ENCODE measurements at places on chromosomes 3 and 15.

GRCh38 chr15:60135961-60136360, 131.8 kb downstream of the FOXB1 start:
- H3K4me1 ChIP-seq: no peaks in the 10 kb centered on the region
- peaks cover 20% of the 10 kb centered on the region for H3K27me3 ChIP-seq
- no peaks in the 10 kb centered on the region for H3K36me3 ChIP-seq
- no peak overlapping the region for H3K4me3 ChIP-seq

DNA sequence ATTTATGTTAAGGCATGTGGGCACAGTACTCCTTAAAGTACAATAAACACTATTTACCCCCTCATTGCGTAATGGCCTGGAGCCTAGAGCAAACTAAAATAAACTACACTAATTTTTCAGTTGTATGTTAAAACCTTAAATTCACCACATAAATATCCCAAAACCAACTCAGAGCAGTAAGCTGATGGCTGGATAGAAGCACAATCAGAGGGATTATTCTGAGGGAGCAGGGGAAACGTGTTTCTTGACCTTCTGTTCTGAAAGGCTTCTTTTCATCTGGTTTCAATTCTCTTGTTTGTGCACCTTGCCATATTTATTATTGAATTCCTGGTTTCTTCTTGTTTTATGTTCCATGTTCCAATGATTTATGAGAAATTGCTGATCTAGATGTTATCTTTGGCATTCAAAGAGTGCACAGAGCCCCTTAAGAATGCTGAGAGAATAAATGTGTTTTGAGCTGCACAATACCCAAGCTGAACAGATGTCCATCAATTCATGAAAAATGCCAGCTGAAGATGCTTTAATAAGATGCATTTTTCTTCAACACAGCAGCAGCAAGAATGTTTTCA, 29.6 kb downstream of the RPL22L1 start:
- H3K4me1 ChIP-seq: no peaks in the 10 kb centered on the region
- no peak for DNase-seq
- H3K27ac ChIP-seq: no peak overlapping the region
- no peak overlapping the region for H3K4me3 ChIP-seq
- no peaks in the 10 kb centered on the region for H3K27me3 ChIP-seq
- H3K36me3 ChIP-seq: no peaks in the 10 kb centered on the region

GRCh38 chr3:74267131-74267530, 347.3 kb downstream of the CNTN3 start:
- H3K4me1 ChIP-seq: no peaks in the 10 kb centered on the region
- H3K4me3 ChIP-seq: no peak overlapping the region
- H3K27ac ChIP-seq: no peak overlapping the region
- no peaks in the 10 kb centered on the region for H3K27me3 ChIP-seq

DNA sequence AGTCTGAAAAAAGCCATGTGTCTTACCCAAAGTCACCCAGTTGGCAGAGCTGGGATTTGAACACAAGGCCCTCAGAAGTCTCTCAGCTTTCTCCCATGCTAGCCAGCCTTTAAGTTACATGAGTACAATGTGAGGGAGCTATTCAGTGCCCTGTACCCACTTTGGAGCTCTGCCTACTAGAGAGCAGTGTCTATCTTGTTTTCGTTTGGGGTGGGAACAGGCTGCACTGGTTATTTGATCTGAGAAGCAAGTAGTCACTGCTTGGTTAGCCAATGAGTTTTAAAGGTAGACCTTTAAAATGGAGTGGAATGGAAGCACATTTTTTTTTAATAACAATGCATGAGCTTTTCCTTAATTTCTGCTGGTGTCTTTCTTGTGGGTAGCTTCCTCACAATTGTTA, 231.1 kb upstream of the BHLHE40 start:
- H3K36me3 ChIP-seq: no peaks in the 10 kb centered on the region
- H3K27ac ChIP-seq: no peak overlapping the region
- no peak overlapping the region for H3K4me3 ChIP-seq
- H3K27me3 ChIP-seq: no peaks in the 10 kb centered on the region
- no peak for DNase-seq

DNA sequence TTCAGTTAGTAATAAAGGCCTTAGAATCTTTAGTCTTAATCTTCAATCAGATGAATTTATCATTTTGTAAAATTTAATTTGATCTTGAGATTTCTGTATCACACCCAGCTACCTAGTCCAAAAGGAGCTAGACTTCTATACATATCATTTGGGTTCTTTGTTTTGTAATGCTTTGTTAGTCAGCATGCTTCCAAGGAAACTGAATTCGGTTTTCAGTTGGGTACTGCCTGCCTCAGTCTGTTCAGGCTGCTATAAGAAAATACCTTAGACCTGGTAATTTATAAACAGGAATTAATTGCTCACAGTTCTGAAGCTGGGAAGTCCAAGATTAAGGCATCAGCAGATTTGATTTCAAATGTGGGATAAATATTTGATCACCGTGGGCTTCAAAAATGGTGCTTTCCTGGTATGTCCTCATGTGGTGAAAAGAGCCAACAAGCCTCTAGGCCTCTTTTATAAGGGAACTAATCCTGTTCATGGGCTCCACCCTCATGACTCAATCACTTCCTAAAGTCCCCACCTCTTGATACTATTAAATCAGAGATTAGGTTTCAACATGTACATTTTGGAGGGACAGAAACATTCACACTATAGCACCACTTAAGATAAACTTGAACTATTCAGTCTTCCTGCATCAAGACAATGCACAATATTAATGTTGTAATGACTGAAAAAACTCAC, 800.7 kb downstream of the NAALADL2 start:
- no peak overlapping the region for H3K4me3 ChIP-seq
- DNase-seq: peak; percentile 52
- no peaks in the 10 kb centered on the region for H3K36me3 ChIP-seq
- H3K4me1 ChIP-seq: peaks cover 8% of the 10 kb centered on the region
- H3K27me3 ChIP-seq: no peaks in the 10 kb centered on the region

GRCh38 chr15:42605796-42606195, 30.4 kb downstream of the STARD9 start:
- H3K36me3 ChIP-seq: no peaks in the 10 kb centered on the region
- no peak overlapping the region for H3K27ac ChIP-seq
- H3K4me3 ChIP-seq: no peak overlapping the region
- H3K4me1 ChIP-seq: 0 out of 2 replicates have a peak, but pooled peaks cover 3% of the 10 kb centered on the region
- H3K27me3 ChIP-seq: no peaks in the 10 kb centered on the region

DNA sequence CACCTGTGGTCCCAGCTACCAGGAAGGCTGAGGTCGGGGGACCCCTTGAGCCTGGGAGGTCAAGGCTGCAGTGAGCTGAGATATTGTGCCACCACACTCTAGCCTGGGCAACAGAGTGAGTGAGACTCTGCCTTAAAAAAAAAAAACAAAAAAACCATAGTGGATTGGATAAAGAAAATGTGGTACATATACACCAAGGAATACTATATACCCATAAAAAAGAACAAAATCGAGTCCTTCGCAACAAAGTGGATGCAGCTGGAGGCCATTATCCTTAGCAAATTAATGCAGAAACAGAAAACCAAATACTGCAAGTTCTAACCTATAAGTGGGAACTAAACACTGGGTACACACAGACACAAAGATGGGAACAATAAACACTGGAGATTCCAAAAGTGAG, 20.6 kb upstream of the ARF4 start:
- H3K36me3 ChIP-seq: no peaks in the 10 kb centered on the region
- no peak for DNase-seq
- no peak overlapping the region for H3K4me3 ChIP-seq
- H3K27ac ChIP-seq: no peak overlapping the region
- H3K4me1 ChIP-seq: no peaks in the 10 kb centered on the region
- no peaks in the 10 kb centered on the region for H3K27me3 ChIP-seq

GRCh38 chr15:26736502-26737248, 36.2 kb downstream of the GABRB3 start:
- no peaks in the 10 kb centered on the region for H3K36me3 ChIP-seq
- no peaks in the 10 kb centered on the region for H3K4me1 ChIP-seq
- H3K27me3 ChIP-seq: peaks cover 10% of the 10 kb centered on the region
- no peak for DNase-seq

- no peaks in the 10 kb centered on the region for H3K4me1 ChIP-seq
- no peak for DNase-seq
- H3K27me3 ChIP-seq: peaks cover 8% of the 10 kb centered on the region
These were observed 23.4 kb upstream of the AQP9 start for GRCh38 chr15:58114812-58115211.

DNA sequence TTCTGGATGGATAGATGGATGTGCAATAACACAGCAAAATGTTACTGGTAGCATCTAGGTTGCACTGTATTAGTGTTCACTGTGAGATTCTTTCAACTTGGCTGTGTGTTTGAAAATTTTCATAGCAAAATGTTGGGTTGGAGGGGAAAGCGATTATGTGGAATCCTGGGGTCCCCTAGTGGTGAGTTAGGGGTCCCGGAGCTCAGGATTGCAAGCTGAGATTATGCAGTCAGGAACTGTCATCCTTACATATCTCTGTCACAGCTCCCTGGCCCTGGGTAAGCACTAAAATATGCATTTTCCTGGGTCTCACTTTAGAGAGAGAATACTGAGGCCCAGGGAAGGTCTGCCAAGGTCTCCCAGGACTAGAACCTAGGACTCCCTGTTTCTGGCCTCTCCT, 77.2 kb downstream of the CEMIP start:
- H3K4me1 ChIP-seq: peaks cover 53% of the 10 kb centered on the region
- peak; percentile 38 for DNase-seq
- no peak overlapping the region for H3K4me3 ChIP-seq
- no peaks in the 10 kb centered on the region for H3K36me3 ChIP-seq

- H3K36me3 ChIP-seq: no peaks in the 10 kb centered on the region
- peak overlapping the region; percentile 96 for H3K27ac ChIP-seq
- H3K4me3 ChIP-seq: peak overlapping the region; percentile 11
These were observed 42.2 kb downstream of the BHLHE40 start for GRCh38 chr3:5021116-5022092.

DNA sequence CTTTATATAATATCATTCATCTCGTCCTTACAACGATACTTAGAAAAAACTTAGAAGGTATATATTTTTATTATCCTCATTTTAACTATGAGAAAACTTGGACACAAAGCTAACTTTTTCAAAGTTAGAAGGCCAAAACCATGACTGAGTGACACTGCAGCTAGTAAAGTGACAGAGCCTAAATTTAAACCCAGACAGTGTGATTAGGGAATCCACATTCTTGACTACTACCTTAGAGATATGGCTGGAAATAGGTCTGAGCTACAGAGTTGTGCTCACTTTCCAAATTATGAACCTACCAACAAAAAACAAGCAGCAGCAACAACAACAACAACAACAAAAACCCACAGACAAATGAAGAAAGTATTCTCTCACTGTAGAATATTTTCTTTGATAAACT, 236.2 kb downstream of the SCAPER start:
- no peak overlapping the region for H3K4me3 ChIP-seq
- no peaks in the 10 kb centered on the region for H3K4me1 ChIP-seq
- no peaks in the 10 kb centered on the region for H3K27me3 ChIP-seq
- no peak overlapping the region for H3K27ac ChIP-seq
- no peaks in the 10 kb centered on the region for H3K36me3 ChIP-seq

DNA sequence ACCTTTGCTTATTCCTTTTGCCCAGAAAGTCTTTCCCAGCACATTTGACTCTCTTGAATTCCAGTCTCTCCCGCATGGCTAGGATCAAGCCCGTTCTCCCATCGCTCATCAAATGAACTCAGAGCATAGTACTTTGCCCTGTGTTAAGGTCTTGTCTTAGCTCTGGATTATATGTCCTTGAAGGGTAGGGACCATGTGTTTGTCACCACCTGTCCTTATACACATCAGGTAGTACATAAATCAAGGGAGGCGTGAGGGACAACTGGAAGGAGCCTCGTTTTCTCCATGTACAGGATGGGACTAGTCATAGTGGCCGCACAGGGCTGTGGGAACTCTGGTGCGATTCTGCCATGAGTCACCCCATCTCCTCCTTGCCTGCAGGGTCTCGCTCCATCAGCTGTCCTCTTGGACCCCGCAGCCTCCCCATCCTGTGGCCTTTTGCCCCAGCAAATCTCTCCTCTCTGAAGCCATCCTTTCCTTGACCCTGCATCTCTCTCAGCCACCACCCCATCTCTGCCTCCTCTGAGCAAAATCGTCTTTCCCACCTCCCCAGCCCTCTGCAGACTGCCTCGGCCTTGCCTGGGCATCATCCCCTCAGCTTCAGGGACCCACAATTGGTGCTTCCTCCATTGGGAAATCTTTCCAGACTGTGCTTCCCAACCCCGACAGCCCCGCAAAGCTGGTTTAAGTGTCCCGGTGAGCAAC, 33.4 kb upstream of the RAB6B start:
- DNase-seq: no peak
- H3K27ac ChIP-seq: no peak overlapping the region
- no peak overlapping the region for H3K4me3 ChIP-seq
- H3K27me3 ChIP-seq: no peaks in the 10 kb centered on the region
- no peaks in the 10 kb centered on the region for H3K36me3 ChIP-seq
- no peaks in the 10 kb centered on the region for H3K4me1 ChIP-seq

- H3K36me3 ChIP-seq: no peaks in the 10 kb centered on the region
- no peak overlapping the region for H3K4me3 ChIP-seq
- H3K4me1 ChIP-seq: no peaks in the 10 kb centered on the region
- H3K27me3 ChIP-seq: no peaks in the 10 kb centered on the region
- DNase-seq: no peak
These were observed 268.5 kb downstream of the PTPRG start for GRCh38 chr3:61829722-61830350.

GRCh38 chr15:100515758-100516157, 13.0 kb downstream of the CERS3 start:
- H3K4me3 ChIP-seq: no peak overlapping the region
- H3K27ac ChIP-seq: no peak overlapping the region
- no peaks in the 10 kb centered on the region for H3K36me3 ChIP-seq

GRCh38 chr3:39021029-39021428, 30.7 kb downstream of the SCN11A start:
- no peak for DNase-seq
- H3K27me3 ChIP-seq: peaks cover 23% of the 10 kb centered on the region
- no peak overlapping the region for H3K27ac ChIP-seq
- H3K4me1 ChIP-seq: no peaks in the 10 kb centered on the region

GRCh38 chr3:171393032-171393744, 67.0 kb downstream of the TNIK start:
- no peaks in the 10 kb centered on the region for H3K4me1 ChIP-seq
- H3K36me3 ChIP-seq: no peaks in the 10 kb centered on the region
- DNase-seq: no peak
- no peak overlapping the region for H3K27ac ChIP-seq

GRCh38 chr15:35078221-35078915, 6.7 kb downstream of the NANOGP8 start:
- H3K27ac ChIP-seq: no peak overlapping the region
- no peaks in the 10 kb centered on the region for H3K4me1 ChIP-seq

DNA sequence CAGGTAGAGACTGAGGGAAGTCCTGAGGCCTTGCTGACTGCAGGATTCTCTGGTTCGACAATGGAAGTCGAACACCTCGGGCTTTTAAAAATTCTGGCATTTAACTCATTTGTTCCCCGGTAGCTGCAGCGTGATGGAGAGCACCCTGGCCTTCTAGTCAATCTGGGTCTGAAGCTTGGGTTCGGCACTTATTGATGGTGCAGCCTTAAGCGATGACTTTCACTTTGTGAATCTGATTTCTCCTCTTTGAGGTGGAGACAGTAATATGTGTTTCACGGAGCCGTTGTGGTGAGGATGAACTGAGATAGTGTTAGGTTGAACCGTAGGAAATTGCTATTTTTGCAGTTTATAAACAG, 621 bp upstream of the PARP6 start:
- H3K27ac ChIP-seq: no peak overlapping the region
- H3K36me3 ChIP-seq: no peaks in the 10 kb centered on the region
- H3K27me3 ChIP-seq: no peaks in the 10 kb centered on the region
- no peak for DNase-seq
- H3K4me1 ChIP-seq: no peaks in the 10 kb centered on the region

DNA sequence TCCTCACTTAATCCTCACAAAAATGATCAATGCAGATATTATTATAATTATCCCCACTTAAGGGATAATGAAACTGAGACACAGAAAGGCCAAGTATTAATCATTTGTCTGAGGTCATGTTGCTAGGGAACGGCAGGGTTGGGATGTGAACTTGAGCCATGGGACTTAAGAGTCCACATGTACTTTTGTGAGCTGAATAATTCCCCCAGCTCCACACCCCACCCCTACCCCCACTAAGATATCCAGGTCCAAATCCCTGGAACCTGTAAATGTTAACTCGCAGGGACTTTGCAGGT, 290.5 kb upstream of the GADL1 start:
- 0 out of 2 replicates have a peak, but pooled peaks cover 5% of the 10 kb centered on the region for H3K4me1 ChIP-seq
- no peak overlapping the region for H3K27ac ChIP-seq
- no peaks in the 10 kb centered on the region for H3K27me3 ChIP-seq
